ENCODE measurements at places on chromosomes 3 and 15. TPM values are rescaled to one million over a fixed set of nuclear protein-coding genes. Genes with fewer than 3 reads are reported as not detected.
A peak's percentile ranks its signal among the peaks of the same experiment; 100 is the strongest.

The PYGO1 gene
- total RNA-seq, result 22.6 TPM

The CLSTN2 gene
- 20.1 TPM for total RNA-seq

The POLR2H gene
- 81.0 TPM for total RNA-seq

The FMN1 gene
- total RNA-seq, result 5.3 TPM

The P2RY14 gene
- 2.9 TPM for total RNA-seq

The LRRC31 gene
- total RNA-seq, result not detected

The TNFAIP8L3 gene
- total RNA-seq, result 6.5 TPM

The SKOR1 gene
- 0.31 TPM for total RNA-seq

The LMAN1L gene
- not detected for total RNA-seq

GRCh38 chr15:89998141-89998661, 2.9 kb upstream of the ZNF710 start:
- no peak for DNase-seq

GRCh38 chr3:142149673-142149992, 289 bp upstream of the TFDP2 start:
- DNase-seq, result no peak

DNA sequence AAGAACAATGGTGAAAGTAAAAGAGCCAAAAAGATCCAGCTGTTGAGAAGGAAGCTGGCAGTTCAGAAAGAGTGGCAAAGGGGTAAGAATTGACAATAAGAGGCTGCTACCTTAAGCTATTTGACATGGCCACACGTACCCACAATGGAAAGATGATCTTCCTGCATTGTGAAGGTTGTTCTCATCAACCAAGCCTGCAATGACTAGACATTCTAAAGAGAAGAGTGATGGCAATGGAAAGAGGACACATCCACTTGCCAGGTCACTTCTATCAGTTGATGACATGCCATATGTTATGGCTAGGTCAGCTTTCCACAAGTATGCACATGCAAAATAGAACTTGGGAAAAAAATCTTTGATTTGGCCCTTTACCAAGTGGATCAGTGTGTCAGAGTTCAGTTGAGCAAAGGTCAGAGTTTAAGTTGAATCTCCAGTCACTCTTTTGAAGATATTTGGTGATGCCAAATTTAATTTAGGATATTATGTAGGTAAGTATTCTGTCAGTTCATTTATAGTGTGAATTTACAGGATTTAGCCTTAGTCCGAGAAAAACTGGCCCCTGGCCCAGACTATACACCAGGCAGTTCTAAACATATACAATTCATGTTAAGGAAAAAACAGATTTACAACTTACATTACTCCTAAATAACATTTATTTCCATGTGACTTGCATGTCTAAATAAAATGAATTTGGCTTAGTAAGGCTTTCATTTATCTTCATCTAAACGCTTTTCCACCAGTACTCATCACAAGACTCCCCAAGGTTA, 104.9 kb upstream of the FLNB start:
- DNase-seq, result peak; percentile 30

- DNase-seq, result peak; percentile 84
Observed at GRCh38 chr3:134680796-134681521, 30.1 kb upstream of the KY start.

DNA sequence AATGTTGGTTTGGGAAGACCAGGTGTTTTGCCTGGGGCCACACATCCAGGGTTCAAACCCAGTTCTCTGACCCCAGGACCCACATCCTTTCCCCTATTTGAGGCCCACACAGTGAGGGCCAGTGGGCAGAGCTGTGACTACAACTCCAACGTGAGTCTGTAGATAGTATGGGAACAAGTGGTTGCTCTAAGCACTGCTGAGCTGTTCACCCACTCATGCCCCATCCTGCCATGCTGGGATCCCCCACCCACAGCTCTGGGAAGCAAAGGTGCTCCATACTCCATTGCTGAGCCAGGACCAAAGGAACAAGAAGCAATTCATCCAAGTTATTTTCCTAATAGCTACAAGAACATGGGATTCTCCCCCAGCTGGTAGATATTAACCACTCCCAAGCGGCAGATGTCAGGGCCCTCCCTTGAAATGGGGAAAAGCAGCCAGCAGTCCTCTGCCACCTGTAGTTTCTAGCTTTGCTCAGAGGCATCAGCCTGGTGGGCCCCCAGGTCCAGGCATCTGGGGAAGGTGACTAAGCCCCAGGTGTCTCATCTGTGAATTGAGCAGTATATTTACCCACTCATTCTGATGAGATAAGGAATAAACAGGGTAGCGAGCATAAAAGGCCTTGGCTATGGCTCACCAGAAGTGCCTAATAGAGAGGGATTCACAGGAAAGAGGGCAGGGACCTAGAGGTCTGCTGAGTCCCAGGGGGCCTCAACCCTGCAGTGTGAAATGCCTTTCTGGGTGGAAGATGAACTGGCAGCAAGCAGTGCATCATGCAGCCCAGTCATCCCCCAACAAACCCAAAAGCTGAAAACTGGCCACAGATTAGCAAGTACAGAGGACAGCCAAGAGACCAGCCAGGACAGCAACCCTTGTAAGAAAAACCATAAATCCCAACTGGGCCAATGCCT, 33.4 kb downstream of the POC1A start:
- no peak for DNase-seq

DNA sequence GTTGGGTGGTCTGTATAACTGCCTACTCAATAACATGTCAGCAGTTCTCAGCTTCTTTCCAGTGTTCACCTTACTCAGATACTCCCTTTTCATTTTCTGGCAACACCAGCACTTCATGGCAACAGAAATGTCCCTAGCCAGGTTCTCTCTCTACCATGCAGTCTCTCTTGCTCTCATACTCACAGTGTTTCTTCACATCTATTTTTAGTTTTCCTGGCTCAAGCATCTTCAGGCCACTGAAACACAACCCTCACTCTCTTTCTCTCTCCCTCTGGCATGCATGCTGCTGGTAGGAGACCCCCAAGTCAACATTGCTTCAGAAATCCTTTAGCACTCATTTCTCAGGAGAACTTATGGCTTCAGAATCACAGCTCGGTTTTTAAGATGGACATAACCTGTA, at the start of gene CAPN3:
CAPN3 (plus strand) TSS at position 253 of the 400 bp plus-strand sequence. CDS start 305 bp downstream, outside the sequence.
- DNase-seq, result peak; percentile 56

- DNase-seq, result peak; percentile 19
Observed at GRCh38 chr3:77041811-77042210, 1.9 kb downstream of the ROBO2 start.

DNA sequence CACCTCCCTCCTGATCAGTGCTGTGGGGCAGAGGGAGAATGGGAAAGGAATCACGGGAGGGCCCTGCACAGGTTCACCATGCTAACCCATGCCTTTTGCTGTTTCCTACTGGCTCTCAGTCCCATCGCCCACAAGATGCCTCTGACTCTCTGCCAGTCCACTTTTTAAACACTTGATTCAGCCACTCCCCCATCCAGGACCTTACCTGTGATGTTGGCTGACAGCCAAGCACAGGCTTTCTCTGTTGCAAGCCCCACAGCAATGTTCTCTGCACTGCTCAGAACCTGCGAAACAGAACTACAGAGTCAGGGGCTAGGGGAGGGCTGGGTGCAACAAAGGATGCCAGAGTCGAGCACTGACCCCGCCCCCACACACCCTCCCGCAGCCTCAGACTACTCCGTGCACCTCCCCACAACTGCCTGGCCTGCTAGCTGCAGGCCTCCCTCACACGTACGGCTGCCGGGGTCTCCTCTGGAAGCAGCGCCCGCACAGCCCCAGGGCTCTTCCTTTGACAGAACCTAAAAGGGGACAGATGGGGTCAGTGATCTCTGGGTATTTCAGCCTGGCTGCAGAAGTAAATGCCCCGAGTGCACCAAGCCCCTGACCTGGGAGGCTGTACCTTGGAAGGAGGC, 9.1 kb downstream of the CDAN1 start:
- no peak for DNase-seq

DNA sequence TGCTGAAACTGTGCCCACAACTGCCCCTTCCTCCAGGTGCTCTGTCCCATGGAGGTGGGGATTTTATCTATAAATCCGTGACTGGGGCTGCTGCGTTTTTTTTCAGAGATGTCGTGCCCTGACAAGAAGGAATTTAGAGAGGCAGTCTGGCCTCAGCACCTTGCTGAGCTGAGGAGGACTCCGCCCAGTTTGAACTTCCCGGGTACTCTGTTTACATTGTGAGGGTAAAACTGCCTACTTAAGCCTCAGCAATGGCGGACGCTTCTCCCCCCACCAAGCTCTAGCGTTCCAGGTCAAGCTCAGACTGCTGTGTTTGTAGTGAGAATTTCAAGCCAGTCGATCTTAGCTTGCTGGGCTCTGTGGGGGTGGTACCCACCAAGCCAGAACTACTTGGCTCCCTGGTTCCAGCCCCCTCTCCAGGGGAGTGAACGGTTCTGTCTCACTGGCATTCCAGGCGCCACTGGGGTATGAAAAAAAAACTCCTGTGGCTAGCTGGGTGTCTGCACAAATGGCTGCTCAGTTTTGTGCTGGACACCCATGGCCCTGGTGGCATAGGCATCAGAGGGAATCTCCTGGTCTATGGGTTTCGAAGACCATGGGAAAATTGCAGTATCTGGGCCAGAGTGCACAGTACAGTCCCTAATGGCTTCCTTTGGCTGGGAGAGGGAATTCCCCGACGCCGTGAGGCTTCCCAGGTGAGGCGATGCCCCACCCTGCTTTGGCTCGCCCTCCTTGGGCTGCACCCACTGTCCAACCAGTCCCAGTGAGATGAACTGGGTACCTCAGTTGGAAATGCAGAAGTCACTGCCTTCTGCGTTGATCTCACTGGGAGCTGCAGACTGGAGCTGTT, 68.5 kb upstream of the SGO1 start:
- DNase-seq, result no peak

DNA sequence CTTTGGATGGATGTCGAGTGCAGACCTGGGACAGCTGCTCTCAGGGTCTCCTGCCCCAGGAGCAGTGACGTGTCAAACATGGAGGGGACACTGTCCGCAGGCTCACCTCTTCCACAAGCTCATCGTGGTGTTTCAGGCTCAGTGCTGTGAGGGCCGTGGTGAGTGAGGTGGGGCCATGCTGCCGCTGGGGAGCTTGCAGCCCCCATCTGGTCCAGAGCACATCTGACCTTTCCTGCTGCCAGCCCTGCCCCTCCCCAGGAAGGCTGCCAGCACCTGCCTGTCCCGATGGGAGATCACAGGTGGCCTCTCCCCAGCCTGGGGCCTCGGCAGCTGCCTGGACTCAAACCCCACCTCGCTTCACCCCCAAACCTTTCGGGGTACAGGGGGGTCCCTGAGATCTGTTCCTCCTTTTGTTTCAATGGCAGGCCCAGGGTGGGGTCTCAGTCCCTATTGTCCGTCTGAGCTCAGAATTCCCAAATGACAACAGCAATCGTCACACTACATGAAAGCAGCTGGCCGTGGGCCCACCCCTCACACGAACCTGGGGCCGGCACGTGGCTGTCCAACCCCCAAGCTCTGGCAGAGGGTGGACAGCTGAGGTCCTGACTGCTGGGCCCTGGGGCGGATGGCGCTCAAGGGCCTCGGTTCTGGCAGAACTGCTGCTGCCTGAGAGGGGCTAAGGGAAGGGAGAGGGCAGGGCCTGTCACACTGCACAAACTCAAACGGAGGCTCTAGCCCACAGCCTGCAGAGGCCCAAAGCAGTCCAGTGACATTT, 65.0 kb upstream of the RPL32 start:
- DNase-seq, result peak; percentile 45

- peak; percentile 83 for DNase-seq
Observed at GRCh38 chr15:73346735-73347312, 21.9 kb downstream of the HCN4 start.

DNA sequence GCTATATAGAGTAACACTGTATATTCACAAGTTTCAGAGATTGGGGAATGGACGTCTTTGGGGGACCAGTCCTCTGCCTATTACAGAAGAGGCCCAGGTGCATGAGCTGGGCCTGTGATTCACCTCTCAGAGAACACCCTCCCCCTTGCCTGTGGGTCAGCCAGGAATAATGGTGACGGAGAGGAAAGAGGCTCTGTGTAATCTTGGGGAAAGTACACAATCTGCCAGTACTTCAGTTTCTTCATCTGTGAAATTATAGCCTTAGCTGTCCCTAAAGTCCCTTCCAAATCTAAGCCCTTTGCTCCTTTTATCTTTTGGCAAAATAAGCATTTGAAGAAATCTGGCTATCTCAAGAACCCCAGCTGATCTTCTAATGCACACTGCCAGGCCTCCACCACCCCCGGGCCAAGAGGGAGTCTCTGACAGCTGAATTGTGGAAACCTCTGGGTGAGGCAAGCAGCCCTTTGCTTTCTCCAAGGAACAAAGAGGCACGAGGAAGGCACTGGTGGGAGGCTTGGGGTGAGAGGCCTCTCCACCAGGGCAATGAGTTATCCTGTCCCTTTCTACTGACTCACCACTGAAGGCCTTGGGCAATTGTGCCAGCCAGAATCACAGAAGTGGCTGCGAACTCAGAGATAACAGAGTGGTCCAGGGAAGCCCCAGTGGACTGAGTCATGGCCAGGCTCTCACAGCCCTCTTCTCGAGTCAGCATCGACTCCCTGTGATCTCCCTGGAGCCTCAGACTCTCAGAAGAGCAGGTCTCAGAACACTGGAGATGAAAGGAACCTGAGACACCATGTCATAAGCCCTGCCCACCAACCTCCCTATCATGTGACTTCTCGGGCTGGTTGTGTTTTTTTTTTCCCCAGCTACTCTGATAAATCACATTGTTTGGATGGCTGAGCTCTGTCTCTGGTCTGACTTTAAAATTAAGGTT, 31.8 kb downstream of the CCNL1 start:
- DNase-seq, result no peak

DNA sequence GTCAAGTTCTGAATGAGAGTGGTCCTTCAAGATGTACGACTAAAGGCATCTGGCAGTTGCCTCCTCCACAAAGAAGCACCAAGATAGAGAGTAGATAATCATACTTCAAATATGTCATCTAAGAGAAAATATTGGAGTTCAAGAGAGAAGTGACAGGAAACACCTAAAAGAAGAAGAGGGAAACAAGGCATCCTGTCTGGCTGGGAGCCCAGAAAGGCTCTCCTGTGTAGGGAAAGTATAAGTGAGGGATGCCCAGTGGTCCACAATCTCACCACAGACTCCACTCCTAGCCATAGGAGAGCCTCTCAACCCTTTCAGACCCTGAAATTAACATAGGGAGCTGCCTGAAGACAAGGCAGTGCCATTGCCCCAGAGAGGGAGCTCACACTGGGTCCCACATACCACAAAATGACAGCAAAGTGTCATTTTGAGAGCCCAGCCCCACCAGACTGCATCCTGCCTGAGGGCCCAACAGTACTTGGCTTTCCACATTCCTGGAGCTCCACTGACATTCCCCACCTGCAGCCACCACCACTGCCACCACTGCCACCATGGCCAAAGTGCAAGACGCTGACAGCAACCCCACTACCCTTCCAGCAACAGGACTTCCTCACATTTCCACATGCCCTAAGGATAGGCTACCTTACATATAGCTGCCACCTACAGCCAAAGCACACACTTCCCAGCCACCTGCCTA, 210.6 kb downstream of the ATP8B4 start:
- no peak for DNase-seq

- no peak for DNase-seq
Observed at GRCh38 chr3:38829404-38829803, 13.4 kb upstream of the SCN10A start.

GRCh38 chr15:64993290-64993689, 3.6 kb upstream of the SPG21 start:
- DNase-seq, result no peak

DNA sequence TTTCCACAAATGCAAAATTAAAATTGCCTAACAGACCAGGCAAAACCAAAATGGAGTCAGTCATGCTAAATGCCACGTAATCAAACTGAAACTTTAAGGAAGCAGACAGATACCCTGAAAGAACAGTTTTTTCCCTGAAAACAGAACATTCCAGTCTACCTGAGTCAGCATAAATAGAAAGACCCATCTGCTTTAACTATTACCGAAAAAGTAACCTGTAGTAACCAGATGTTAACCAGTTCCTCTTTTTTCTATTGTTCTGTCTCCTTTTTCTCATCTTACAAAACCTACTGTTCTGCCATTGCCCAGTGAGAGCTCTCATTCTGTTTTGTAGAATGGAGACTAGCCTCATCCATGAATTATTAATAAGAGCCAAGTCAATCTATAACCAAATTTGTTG, 286.0 kb downstream of the CACNA2D3 start:
- no peak for DNase-seq
